Cortex of kidney (tissue), 1 donor: ENCODE measurements at places on chromosomes 1 and 21.

DNA sequence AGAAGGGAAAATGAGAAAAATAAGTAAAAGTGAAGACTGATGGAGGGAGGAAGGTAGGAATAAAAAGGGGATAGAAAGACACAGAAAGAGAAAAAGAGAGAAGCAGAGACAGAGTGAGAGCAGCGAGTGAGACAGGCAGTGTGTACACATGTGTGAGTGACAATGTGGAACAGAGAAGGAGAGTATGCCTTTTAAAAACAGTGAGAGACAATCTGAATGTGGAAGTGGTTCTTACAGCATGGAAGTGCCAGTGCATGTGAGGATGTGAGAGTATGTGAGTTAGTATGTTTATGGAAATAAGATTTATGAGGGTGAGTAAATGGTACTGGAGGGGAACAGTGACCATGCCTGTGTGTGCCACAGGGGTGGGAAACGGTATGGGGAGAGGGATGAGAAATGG lies 1.2 kb downstream of the NEGR1 start:
- DNase-seq = no peak

DNA sequence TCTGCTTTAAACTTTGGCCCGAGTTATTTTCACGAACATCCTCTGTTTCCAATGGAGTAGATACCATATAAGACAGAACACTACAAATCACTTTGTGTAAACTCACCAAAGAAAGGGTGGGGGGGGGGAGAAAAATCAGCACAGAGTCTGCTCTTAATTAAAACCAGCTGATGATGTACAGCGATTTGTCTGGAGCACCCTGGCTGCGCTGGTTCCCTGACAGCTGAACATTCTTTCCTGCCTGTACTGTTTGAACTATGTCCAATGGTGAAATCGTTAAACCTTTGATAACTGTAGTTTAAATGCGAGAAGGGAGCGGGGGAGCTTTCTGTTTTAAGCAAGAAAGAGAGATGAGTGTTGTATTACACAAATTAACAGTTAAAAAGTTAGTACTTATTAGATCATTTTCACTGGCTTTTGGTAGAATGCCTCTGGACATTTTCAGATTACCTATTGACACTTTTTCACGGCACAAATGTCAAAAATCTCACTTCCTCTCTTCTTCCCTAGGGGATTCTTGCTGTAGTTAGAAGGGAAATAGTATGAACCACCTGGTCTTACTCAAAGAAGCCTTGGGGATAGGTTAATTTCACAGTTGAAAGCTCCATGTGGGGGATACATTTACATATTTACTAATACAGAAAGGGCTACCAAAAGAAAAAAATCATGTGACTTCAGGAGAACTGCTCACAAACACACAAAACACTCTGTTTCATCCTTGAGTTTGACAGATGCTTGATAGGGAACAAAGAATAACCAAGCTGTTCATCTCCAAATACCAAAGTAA lies 140.2 kb upstream of the RUNX1 start:
- DNase-seq = no peak

GRCh38 chr1:89041119-89041641 lies 18.5 kb upstream of the GBP3 start:
- no peak for DNase-seq

- DNase-seq = no peak
Observed at GRCh38 chr1:2229911-2230731, 2.0 kb downstream of the SKI start.

DNA sequence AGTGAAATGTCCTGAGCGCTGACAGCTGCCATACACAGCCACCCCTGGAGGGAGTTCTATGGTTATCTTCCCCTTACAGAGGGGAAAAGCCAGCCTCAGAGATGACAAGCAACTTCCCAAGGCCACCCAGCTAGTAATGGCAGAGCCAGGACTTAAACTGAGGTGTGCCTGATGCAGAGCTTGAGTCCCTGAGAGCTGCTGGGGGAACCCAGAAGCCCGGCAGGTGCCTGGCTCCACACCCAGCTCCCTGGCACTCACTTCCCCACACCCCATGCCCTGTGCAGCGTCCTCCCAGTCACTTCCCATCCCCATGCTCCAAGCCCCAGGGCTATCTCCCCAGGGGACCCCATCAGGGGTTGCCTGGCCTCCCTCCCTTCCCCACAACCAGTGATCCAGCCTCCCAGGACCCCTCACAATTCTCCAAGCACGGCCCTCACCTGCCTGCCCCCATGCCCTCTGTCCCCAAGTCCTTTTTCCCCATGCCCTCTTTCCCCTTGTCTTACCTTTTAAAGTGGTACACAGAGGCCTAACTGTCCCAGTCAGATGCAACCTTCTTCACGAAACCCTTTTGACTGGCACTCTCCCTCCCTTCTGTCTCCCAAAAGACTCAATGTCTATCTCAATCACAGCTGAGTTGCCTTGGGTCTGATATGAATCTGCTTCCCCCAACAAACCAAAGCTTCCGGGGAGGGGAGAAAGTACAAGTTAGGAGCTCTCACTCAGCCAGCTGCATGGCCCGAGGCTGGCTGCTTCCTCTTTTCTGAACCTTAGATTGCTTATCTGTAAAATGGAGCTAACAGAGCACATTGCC lies 39.8 kb upstream of the LRP8 start:
- DNase-seq = no peak

GRCh38 chr1:199546323-199546722 lies 481.2 kb upstream of the NR5A2 start:
- no peak for DNase-seq

- no peak for DNase-seq
Observed at GRCh38 chr1:163768576-163768975, 446.8 kb downstream of the NUF2 start.
